ENCODE measurements at places on chromosomes 4 and X.
A peak's percentile ranks its signal among the peaks of the same experiment; 100 is the strongest.

GRCh38 chr4:114040319-114041116, 61.1 kb upstream of the ARSJ start:
- no peak for DNase-seq

DNA sequence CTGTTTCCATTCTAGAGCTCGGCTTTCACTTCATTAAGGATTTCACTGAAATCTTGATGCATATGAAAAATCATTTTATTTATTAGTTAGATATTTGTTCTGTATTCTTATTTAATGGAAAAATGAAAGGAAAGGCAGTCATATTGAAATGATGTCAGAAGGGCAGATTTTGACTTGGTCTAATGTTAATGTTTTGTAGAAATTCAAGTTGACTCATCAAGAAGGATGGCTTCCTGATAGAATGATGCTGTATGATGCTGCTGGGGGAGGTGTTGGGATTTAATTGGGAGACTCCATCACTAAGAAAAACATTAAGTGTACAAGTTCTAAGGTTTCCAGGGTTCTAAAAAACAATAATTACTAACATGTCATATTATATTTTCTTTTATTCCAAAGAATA, 204.8 kb downstream of the PDGFC start:
- no peak for DNase-seq

DNA sequence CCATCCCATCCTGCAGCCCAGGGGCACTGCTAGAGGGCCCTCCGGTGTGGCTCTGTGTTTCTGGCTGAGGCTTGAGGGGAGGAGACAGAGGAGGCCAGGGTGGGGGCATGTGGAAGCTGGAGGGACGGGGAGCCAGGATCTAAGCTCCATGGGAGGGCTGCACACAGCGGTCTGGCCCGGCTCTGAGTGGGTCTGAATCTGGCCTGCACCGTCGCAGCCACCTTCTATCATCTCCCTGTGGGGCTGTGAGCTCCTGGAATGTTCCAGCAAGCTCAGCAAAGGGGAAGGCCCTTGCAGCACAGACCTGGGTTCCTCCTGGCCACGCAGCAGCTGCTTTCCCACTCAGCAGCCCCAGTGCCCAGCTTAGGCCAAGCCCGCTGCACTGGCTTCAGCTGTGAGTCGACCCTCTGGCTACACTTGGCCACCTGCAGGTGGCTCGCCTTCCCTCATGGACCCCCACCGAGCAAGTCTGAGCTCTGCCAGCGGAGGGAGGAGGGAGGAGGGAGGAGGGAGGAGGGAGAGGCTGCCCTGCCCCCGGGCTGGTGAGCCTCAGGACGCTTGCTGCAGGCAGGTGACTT, 5.3 kb downstream of the NKX1-1 start:
- DNase-seq, result no peak

GRCh38 chr4:124711471-124712371, 811 bp downstream of the ANKRD50 start:
- DNase-seq, result peak; percentile 64

DNA sequence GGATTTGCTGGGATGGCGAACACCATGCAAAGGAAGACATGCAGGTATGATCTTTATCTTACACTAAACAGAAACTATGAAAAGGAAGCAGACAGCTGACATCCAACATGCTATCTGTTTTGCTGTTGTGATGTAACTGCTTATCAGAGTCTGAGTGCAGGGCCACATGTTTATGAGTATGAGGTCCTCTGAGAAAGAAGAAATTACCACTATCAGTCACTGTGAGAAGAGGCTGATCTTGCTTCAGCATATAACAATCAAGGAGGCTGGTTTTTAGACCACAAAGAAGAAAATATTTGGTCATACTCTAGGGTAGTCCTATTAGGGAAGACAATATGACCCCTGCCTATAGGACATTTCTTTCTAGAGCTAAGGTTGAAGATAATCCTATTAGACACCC, 18.5 kb downstream of the CLGN start:
- DNase-seq, result no peak

DNA sequence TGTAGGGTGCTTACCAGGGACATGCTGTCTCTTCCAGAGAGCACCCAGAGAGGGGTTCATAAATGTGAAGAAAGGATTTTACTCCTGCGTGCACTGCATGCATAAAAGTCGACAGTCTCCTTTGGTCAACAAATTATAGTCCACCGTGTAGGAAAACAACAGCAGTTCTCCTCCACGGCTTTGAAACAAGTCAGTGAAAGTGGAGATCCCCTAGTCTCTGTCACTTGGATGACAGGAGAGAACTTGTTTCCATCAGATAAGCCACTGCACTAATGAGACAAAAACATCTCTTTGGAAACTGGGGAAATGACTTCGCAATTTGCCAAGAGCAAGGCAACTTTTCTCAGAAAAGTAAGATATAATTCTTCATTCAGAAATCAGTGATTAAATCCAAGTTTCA, 9.7 kb downstream of the UNC5C start:
- no peak for DNase-seq

- no peak for DNase-seq
These were observed 80.3 kb upstream of the FAM9B start for GRCh38 chrX:9114245-9114644.

- DNase-seq, result no peak
These were observed 16.3 kb downstream of the HPRT1 start for GRCh38 chrX:134476284-134476683.

- DNase-seq, result no peak
These were observed 80.9 kb downstream of the IL21 start for GRCh38 chr4:122539861-122540465.

- no peak for DNase-seq
These were observed 134.9 kb upstream of the VEGFC start for GRCh38 chr4:176927664-176928063.

GRCh38 chr4:66482186-66482585, 811.9 kb upstream of the EPHA5 start:
- DNase-seq, result no peak

GRCh38 chrX:74656079-74656745, 41.8 kb upstream of the RLIM start:
- DNase-seq, result no peak

- no peak for DNase-seq
These were observed 136.1 kb upstream of the ARSJ start for GRCh38 chr4:114115526-114115925.

DNA sequence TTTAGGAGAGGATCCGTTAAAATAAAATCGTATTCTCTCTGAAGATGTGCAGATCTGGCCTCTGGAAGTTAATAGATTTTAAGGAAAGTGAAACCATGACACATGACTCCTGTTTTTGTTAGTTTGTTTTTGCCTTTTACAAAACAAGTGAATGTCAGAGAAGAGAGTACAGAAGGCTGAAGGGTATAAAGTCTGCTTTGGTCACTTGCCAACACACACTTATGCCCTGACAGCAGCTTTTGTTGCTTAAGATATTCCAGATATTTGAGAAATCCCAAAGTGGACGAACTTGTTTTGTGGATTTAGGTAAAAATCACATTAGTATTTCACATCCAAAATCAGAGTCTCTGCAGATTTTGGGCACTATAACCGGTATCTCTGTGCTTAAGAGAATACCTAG, 192.4 kb upstream of the RASGEF1B start:
- DNase-seq, result no peak

DNA sequence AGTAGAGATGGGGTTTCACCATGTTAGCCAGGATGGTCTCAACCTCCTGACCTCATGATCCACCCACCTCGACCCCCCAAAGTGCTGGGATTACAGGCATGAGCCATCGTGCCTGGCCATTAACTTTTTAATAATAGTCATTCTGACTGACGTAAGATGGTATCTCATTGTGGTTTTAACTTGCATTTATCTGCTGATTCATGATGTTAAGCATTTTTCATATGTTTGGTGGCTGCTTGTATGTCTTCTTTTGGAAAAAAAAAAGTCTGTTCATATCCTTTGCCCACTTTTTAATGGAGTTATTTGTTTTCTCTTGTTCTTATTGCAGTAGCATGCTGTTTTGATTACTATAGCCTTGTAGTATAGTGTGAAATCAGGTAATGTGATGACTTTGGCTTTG, 45.8 kb downstream of the ANXA10 start:
- no peak for DNase-seq

- DNase-seq, result no peak
These were observed 21.2 kb upstream of the LAMTOR3 start for GRCh38 chr4:99915449-99915848.

- no peak for DNase-seq
These were observed 30.8 kb downstream of the GPM6B start for GRCh38 chrX:13786048-13786447.

GRCh38 chr4:76546759-76547742, 112.0 kb downstream of the SHROOM3 start:
- DNase-seq, result peak; percentile 28

DNA sequence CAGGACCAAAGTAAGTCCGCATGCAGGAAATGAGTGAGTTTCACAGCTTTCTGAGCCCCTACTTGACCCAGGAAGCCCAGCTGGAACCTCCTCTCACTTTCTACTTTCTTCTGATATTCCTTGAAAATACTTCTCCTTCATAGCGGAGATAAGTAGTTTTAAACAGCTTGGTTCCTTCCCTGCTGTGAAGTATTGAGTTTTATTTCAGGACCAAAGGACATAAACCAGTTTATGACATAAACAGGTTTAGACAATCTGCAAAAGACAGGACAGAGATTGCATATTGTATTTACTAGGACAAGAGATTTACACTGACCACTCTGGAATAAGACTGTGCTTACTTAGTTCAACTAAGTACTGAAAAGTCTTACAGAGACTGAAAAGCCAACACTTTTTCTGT, 54.8 kb downstream of the PAGE2 start:
- no peak for DNase-seq

GRCh38 chrX:39601231-39602177, 496.3 kb downstream of the BCOR start:
- no peak for DNase-seq

GRCh38 chrX:35728481-35728880, 69.7 kb upstream of the MAGEB16 start:
- DNase-seq, result no peak

GRCh38 chr4:138035781-138036258, 206.3 kb downstream of the SLC7A11 start:
- DNase-seq, result no peak

- no peak for DNase-seq
These were observed 376.7 kb downstream of the GPM6A start for GRCh38 chr4:175435381-175435783.

GRCh38 chrX:41085878-41086626, 807 bp downstream of the USP9X start:
- DNase-seq, result peak; percentile 64

DNA sequence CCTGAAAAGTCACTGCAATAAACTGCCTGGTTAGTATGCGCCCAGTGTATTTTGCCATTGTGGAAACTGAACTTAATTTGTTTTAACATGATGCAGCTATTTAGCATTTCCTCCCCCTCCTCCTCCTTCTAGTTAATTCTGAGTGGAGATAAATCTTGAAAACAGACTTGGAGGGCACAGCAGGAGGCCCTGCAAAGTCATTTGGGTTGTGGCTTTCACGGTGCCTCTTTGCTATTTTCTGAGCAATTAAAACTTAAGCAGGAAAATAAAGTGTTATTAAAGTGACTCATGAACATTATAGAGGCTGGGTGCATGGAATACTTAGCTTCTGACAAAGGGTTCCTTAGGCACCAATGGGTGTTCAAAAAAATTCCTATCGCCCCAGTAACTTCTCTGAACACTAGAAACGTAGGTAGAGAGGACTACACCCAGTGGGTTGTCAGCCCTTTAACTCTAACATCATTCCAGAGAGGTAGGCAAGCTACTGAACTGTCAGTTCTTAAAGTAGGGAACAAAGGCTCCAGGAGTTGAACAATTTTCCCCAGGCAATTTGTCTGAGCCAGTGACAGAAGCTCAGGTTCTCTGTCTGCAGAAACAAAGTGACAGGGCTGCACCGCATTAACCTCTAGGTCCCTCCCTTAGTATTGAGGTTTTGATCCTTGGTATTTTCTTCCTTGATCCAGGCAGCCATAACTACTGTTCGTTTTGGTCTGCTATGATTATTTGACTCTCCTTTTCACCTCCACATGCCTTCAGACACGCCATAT, 158.3 kb upstream of the KIT start:
- no peak for DNase-seq

DNA sequence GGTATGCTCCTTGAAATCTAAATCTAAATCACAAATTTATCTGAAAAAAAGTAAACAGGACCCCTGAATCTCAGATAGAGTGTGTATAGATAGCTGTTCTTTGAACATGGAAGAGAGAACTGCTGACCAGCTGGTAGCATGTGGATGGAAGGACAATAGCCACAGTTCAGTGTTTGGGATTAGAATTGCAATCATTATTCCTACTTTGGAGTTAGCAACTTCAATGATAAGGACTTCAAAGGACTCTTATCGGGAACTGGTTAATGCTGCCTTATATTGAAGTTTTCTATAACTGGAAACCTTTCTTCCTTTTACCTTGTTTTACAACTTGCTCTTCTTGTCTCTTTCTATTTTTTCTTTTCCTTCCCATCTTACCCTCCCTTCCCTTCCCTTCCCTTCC, 5.0 kb downstream of the AFM start:
- no peak for DNase-seq

DNA sequence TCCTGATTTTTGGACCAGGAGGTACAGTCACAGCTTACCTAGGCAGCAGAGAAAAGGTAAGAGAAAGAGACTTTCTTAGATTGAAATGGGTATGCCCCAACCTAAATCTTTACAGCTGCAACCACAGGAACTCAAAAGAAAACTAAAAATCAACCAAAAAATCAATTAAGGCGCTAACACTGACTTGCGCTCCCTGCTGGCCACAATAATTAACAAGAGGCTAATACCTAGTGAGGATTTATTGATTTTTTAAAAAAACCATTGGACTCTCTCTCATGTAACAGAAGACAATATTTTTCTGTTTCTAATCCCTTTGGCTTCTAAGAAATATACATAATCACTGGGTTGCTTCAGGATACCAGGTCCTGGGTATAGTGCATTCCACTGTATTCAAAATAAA, 153.9 kb upstream of the TENM3 start:
- DNase-seq, result no peak

- DNase-seq, result no peak
These were observed 40.0 kb downstream of the NELFA start for GRCh38 chr4:1968686-1969295.

DNA sequence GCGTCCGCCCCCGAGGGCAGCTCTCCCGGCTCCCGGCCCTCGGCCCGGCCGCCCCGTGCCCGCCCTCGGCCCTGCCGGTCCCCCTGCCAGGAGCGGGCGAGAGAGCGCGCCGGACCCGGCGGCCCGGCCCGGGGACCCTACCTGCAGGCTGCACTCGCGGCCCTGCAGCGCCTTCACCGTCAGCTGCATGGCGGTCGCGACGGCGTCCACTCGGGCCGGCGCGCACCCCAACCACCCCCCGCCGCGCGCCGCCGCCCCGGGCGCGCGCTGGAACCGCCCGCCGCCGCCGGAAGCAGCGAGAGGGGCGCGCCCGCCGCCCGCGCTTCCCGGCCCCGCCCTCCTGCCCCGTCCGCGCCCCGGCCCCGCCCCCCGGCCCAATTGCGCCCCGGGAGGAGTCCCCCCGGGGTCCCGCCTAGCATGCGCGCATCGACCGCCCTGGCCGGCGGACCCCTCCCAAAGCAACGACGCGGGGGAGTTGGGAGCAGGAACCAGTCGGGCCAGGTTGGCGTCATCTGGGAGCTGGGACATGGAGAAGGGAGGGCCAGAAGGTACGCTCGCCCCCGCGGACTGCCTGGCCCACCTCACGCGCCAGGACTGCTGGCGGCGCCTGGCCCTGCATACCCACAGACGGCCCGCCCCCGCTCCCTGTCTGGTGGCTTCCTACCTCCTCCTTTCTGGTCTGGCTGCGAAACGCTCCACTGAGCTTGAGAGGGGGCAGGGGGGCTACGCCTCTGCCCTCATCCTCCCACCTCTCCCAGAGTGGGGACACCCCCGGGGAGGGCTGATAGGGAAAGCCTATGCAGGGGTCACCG, at the start of gene UBL4A:
TSS of gene UBL4A (minus strand) at position 220 of the 812 bp plus-strand sequence. CDS start at position 189, 31 bp downstream.
- DNase-seq, result peak; percentile 76
